CD14-positive monocyte (primary cell): ENCODE measurements at places on chromosomes 2 and 18. TPM values are rescaled to one million over a fixed set of nuclear protein-coding genes. Genes with fewer than 3 reads are reported as not detected.
A peak's percentile ranks its signal among the peaks of the same experiment; 100 is the strongest.

Gene BOLL
- polyA plus RNA-seq = not detected

Gene BMP10
- polyA plus RNA-seq = not detected

Gene IFIH1
- 17.6 and 19.8 TPM in 2 replicates for polyA plus RNA-seq

Gene SATB2
- polyA plus RNA-seq = 0.13 TPM

- DNase-seq = no peak
These were observed 50.2 kb downstream of the CABYR start for GRCh38 chr18:24189007-24189528.

- no peak for DNase-seq
These were observed 61.4 kb downstream of the DPP4 start for GRCh38 chr2:162012565-162013058.

DNA sequence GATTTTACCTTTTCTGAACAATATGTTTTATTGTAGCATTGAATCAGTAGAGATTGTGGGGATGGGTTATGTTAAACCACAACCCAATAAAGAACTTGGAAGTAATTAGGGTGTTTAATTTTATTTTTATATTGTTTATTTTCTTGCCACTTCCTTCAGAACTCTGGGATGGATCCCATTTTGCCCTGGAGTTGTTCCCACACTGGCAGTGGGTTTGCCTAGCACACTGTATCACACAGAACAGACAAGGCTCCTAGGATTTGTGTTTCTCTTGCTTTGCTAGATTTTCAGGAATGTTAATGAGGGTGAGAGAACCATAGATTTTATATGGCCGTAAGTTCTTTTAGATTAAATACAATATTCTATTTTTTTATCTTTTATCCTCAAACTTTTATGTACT, 59.0 kb downstream of the TANK start:
- DNase-seq = no peak

- DNase-seq = no peak
These were observed 289.2 kb upstream of the HDAC4 start for GRCh38 chr2:239689985-239690384.

DNA sequence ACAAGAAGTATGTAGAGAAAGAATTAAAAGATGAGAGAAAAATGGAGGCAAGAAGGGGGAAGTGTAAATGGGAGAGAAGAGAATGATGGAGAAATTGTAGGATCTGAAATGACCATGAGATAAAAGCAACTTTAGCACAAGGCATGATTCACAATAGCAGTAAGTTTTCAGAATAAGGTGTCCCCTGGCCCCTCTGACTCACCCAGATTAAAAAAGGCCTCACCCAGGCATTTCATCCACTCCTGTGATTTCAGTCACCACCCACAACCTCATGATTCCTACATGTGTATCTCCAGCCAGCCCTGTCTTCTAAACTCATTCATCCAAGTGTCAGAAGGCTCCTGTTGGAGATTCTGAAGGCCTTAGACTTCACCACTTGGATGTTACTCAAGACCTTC, 56.6 kb downstream of the SP100 start:
- DNase-seq = peak; percentile 88
